IMR-90 (cell line): ENCODE measurements at places on chromosomes 16 and 17. TPM values are rescaled to one million over a fixed set of nuclear protein-coding genes. Genes with fewer than 3 reads are reported as not detected.

The GJC1 gene
- 53.3 and 69.7 TPM in 2 replicates for total RNA-seq

The ASPHD1 gene
- 4.1 and 4.2 TPM in 2 replicates for total RNA-seq

The CCL4L2 gene
- not detected in 2 replicates for total RNA-seq

The SMTNL2 gene
- not detected in 2 replicates for total RNA-seq

The APOBR gene
- not detected in 2 replicates for total RNA-seq

DNA sequence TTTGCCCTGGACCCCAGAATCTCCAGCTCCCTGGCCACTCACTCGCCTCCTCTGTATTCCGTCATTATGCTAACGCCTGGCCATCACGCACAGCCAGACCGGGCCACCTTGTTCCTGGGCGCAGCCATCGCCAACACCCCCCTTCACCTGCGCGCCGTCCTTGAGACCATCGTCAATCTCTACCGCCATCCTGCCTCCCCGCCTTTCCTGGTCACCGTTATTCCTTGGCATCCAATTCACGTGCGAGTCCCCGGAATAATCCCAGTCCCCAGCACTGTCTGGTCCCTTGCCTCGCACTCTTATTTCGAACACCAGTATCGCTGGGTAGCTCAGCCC, 541 bp downstream of the VKORC1 start:
- DNase-seq, result no peak

GRCh38 chr16:10077861-10078260, 104.4 kb downstream of the GRIN2A start:
- no peak for DNase-seq

DNA sequence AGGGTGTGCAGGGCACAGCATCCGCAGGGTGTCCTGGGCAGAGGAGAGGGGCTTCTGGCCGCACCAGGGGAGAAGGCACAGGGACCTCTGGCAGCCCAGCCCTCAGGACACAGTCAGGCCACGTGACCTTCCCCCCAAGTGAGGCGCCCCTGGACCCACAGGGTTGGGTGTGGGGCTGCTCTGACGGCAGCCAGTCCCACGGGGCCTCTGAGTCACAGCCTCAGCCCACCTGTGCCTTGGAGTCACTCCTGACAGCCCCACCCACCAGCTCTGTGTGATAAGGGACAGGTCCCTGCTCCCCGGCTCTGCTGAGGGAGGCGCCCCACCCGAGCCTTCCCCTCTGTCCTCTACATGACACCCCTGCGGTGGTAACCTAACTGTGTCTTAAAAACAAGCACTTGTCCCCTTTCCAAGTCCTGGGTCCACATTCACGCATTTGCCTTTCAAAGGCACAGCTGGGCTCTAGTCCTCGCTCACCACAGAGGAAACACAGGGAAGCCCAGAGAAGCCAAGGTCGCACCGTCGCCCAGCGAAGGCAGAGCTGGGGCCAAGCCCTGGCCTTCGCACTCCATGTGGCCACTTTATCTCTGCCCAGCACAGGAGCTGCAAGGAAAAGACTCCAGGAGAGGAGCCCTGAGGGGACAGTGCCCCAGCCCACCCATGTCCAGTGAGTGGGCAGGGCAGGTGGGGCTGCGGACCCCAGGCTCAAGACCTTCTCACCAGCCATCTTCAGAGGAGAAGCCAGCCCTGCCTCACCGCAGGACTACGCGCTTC, 5.1 kb upstream of the NPTX1 start:
- DNase-seq, result no peak

GRCh38 chr17:1762901-1763898, 1.3 kb downstream of the SERPINF1 start:
- peak; percentile 74 for DNase-seq

GRCh38 chr17:40022961-40023541, 7.8 kb downstream of the CSF3 start:
- no peak for DNase-seq

DNA sequence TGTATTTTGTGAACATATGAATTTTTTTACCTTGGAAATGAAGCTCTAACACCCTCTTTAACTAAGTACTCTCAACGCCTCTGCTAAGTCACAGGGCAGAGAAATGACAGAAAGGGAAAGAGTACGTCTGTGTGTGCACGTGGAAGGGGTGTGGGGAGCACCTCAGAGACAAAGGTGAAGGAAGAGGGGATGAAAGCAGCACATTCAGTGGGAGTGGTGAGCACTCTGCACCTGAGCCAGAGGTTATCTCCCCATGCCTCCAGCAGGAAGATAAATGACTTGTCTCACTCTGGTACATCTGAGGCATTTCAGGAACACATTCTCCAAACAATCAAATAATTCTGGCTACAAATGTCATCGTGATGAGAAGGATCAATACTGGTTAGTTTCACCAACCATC, 15.0 kb downstream of the GNA13 start:
- no peak for DNase-seq
